ENCODE measurements at places on chromosomes 2 and 18.

GRCh38 chr18:53817976-53818950, 406.2 kb downstream of the MBD2 start:
- no peaks in the 10 kb centered on the region for H3K36me3 ChIP-seq
- H3K27ac ChIP-seq, result no peak overlapping the region
- no peaks in the 10 kb centered on the region for H3K4me1 ChIP-seq
- H3K4me3 ChIP-seq, result no peak overlapping the region
- DNase-seq, result no peak

GRCh38 chr2:196592911-196593881, 46.3 kb upstream of the CCDC150 start:
- H3K4me1 ChIP-seq, result no peaks in the 10 kb centered on the region
- peak within 1 kb of the TSS; percentile 35 for H3K4me3 ChIP-seq
- peaks cover 16% of the 10 kb centered on the region for H3K27me3 ChIP-seq
- peak; percentile 73 for DNase-seq
- H3K27ac ChIP-seq, result no peak within 1 kb of the TSS

DNA sequence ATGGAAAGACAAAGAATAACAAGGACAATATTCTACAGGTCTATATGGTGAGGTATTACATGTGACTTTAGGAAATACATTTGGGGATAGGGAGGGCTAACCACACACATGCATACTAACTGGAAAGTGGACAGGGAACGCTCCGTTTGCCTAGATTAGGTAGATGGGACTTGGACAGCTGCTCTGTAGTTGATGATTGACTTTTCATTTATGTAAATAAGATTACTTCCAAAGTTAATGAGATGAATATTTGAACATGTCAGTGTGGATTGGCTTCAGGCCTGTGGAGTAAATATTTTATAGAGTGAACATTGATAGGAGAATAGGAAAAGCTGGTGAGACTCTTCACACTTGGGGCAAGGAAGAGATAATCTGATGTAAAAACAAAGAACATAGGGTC, 142.0 kb downstream of the NCK2 start:
- H3K4me1 ChIP-seq, result peaks cover 29% of the 10 kb centered on the region
- H3K4me3 ChIP-seq, result no peak overlapping the region
- H3K36me3 ChIP-seq, result peaks cover 7% of the 10 kb centered on the region
- no peak overlapping the region for H3K27ac ChIP-seq
- H3K27me3 ChIP-seq, result no peaks in the 10 kb centered on the region

DNA sequence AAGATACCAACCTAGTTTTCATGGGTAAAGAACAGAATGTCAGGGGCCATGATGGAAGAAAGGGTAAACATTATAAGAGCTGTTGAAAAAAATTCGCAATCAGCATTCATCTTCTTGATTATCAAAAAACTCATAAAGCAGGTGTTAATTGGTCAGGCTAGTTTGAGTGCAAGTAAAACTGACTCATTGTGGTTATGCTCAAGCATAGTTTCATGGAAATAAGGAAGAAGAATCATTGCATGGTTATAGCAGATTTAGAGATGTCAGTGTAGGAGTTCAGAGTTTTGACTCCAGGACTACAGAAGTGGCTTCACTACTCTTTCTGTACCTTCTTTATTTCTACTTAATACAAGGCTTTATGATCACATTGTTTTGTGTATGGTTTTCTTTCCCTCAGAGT, 26.9 kb upstream of the CDH19 start:
- H3K27me3 ChIP-seq, result no peaks in the 10 kb centered on the region
- H3K4me3 ChIP-seq, result no peak overlapping the region
- H3K36me3 ChIP-seq, result no peaks in the 10 kb centered on the region
- no peak for DNase-seq
- no peak overlapping the region for H3K27ac ChIP-seq
